ENCODE measurements at places on chromosomes 6 and 20.

- no peak for DNase-seq
Observed at GRCh38 chr20:43294031-43294430, 104.3 kb upstream of the PTPRT start.

DNA sequence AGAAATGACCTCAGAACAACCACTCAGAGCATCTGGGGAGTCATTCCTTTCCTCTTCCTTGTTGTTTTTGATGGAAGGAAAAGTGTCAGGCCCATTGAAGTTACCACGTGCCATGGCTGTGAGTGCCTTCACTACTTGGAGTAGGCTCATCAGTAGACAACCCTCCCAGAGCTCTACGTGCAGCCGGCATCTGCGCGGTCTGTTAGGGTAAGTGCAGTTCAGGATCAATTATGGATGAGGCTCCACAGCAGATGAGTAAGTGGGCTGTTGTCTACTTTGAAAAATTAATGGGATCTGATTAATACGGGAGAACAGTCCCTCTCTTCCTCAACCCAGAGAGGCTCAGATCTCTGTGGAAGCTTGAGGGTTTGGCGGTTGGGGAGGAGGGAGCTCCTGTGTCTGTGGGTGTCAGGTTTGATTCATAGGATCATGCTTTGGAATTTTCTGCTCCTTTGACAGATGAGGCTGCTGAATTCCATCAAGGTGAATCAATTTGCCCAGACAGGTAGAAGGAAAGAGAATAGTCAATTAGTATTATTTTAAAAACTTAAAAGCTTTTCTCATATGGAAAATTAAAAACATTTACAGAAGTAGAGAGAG, 93.8 kb upstream of the TOX2 start:
- DNase-seq = no peak

DNA sequence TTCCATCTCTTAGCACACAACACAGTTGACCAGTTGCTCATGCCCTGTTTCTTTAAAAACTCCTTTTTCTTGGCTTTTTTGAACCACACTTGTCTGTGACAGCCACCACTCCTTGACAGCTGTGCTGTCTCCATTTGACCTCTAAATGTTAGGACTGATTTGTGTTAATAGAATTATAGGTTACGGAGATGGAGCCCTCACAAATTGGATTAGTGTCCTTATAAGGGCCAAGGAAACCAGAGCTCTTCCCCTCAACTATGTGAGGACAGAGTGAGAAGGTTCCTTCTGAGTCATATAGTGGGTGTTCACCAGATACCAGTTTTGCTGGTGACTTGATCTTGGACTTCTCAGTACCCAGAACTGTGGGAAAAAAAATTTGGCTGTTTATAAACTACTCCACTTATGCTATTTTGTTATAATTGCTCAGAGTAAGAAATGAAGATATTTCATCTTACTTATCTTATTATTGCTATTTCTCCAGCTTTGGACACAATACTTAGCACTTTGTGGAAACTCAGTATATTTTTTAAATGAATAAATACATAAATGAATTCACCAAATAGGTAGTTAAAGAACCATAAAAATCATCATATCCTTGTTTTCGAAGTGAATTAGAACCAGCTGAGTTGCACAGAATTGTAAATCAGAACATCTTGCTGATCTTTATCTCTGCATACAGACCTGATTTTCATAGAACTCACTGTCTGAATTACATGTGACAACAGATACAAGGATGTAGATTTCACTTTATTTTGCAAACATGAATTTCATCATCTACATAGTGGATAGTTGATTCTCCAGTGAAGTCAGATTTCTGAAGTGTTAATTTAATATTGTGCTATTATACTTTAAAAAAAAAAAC, 598.5 kb upstream of the IRAK1BP1 start:
- DNase-seq = no peak

DNA sequence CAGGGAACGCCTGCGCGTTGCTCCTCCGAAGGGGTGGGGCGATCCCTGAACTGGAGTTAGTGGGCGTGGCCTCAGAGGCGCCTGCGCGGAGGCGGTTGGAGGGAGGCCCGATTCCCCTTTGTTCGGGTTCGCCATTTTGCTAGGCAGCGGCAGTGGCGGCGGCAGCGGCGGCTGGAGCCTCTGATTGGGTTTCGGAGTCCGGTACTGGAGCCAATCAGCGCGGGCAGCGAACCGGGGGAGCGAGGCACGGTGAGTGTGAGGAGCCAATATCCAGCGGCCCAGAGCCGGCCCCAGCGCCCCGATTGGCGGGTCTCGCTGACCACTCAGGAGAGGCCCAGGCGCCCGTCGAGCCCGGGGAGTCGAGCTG, at the start of gene NFYA:
TSS of gene NFYA (plus strand) at position 139 of the 367 bp plus-strand sequence. CDS start 6,116 bp downstream, outside the sequence.
- DNase-seq = no peak

GRCh38 chr6:167164261-167164660, 6.5 kb upstream of the GPR31 start:
- DNase-seq = no peak

DNA sequence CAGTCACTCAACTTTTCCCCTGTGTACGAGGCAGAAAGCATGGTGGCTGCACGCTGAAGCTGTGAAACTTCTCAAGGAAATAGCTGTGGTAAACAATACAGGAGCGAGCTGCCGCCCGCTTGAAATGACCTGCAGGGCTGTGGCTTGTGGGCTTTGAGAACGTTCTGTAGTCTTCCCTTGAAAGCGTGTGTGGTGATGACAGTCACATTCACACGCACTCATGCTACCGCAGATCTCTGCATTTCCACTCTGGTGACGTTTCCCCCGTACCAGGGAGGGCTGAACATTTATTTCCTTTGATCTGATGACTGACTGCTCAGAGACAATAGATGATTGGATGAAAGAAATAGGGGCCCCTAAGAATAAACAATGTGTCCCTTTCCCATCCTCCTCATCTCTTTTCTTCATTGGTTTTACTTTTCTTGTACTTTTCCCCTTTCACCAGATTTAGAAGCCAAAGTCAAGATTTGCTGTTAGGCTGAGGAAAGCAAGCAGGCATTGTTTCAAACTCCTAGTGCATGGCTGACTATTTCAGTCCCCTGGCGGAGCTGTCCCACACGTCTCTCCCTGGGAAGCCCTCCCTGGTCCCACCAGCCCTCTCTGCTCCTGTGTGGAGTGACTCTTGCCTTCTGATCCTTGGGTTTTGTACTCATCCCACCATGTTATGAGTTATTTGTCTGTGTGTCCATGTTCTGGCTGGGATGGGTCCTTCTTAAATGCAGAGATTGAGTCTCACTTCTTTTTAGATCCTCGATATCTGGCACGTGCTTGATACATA, 3.9 kb downstream of the SYTL3 start:
- DNase-seq = no peak

DNA sequence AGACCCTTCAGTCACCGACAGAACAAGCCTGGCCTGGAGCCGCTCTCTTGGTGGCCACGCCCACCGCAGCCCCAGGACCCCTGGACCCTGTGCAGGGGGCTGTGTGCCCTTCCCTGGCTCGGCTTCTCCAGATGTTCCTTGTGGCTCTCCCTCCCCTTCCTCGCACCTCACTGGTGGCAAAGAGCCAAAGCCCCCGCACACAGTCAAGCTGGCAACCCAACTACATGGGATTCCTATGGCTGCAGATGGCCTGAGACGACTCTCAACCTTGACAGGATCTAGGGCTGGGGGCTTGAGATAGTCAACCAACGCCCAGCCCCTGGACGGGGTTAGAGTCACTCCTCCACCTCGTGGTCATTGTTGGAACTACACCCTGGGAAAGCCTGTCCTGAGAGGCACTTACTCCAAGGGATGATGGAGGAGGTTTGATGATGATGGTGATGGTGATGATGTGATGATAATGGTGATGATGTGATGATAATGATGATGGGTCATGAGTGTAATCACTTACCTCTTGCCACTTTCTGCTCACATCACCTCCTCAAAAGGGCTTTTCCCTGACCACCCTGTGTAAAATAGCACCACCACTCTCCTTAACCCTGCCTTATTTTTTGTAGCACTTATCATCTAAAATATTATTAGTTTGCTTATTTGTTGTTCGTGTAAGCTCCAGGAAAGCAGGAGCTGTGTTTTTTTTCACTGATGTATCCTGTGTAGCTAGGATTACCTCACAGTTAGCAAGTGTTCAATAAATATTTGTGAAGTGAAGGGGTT, 278.4 kb downstream of the LRFN2 start:
- no peak for DNase-seq

- no peak for DNase-seq
Observed at GRCh38 chr6:166644681-166645080, 17.6 kb upstream of the RPS6KA2 start.

DNA sequence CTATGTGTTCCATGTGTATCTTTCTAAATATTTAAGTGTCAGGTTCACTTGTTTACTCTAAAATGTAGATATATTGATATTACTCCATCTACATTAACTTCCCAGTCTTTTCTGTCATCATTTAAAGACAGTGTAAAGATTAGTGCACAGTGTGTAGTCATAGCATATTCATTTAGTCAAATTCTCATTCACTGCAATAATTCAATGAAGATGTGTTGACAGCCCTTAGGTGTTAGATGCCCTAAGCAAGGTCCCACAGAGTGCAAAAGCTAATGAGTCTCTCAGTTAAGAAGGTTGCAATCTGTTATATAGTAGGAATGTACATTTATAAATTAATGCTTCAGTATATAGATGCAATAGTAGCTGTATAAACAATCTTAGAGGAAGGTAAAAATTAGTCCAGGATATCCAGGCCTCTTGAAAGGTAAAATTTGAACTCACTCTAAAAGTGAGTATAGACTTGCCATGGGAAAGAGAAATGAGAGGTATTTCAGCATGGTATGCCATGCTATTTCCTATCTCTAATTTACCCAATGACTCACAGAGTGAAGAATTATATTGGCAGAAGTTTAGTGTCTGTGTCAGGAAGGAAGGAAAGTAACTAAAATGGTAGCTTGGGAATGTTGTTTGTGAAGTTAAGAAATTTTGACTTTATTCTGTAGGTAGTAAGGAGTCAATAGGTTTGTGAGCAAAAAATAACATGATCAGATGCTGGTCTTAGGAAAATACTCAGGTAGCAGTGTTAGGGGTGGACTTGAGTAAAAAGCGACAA, 969.9 kb upstream of the CITED2 start:
- DNase-seq = no peak

DNA sequence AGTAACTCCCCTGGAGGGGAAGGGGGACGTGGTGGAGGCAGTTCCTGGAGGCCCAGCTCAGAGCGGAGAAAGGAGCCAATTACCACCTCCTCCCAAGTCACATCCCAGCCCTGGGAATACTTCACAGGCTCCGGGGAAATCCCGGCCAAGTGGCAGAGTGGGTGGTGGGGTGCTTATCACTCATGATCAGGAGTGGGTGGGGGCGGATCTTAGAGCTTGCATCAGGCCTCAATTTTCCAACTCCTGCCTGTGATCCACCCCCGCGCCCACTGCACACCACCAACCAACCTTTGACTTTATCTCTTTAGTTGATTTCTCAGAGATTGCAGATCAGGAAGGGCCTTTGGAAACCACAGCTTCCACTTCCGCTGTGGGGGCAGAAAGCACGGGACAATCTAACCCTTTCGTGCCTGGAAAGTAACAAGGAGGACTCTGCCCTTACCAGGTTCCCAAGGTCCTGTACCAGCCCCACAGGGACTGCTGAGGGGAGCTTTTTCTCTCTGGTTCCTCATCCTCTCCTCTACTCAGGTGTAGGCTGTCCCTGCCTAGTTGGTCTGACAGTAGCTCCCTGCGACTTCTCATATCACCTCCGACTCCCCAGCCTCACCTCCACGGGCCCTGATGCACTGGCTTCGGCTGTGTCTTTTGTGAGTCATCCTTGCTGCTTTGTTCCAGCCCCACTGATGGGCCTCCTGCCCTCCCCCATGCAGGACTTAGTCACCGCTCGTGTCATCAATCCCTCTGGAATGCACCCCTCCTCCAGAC, 24.9 kb upstream of the IER3 start:
- DNase-seq = no peak

DNA sequence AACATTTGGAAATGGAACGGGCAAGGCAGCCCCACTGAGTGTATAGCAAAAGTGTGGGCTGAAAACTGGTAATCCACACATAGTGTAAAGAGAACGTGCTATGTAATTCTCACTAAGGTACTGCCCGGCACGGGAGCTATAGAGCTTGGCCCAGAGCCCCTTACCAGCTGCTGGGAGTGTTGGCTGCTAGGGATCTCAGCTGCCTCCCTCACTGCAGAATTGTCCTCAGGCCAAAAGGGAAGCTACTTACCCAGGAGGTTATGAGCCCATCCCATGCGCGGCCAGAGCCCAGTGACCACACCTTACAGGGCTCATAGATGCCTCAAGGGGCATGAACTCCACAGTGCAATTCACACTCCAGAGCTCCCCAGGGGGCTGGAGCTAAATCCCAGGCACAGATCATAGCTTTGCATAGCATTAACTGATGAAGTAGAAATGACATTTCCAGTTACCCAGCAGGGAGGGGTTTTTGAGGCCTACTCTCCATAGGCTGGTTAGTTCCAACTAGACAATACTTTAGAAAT, 56.8 kb downstream of the LINC00237 start:
- no peak for DNase-seq

GRCh38 chr6:150857945-150858308, 7.6 kb upstream of the MTHFD1L start:
- no peak for DNase-seq

GRCh38 chr6:166206066-166206465, 38.4 kb upstream of the TBXT start:
- no peak for DNase-seq

- DNase-seq = no peak
Observed at GRCh38 chr20:19552221-19553180, 205.6 kb upstream of the RIN2 start.

DNA sequence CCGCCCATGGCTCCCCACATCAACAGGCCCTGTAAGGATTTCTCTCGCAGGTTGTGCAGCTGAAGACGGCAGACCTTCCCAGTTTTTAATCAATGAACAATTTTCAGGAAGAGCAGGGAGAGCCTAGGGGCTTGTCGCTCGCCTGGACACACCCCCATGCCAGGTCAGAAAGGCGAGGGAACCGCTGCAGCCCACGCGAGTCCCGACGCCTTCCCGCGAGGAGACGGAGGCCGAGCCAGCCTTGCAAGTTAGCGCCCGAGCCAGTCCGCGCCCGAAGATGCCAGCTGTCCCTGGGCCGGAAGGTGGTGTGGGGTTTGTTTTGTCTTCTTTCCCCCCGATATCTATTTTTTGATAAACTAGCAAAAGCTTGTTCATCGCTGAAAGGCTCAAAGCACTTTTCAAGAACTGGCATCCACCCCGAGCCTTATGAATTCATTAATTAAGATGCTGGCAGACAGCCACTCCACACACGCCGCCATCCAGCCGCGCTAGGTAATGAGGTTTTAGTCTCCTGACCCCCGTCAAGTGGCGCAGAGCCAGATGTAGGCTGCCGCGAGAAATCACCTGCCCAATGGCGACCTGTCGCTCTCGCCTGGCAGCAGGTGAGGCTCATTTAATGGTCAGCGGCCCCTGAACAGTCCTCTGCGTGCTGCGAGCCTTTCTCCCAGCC, 6.6 kb downstream of the CCDC167 start:
- no peak for DNase-seq

All from NCI-H187 treated with DMSO at 0.1 percent for 48 hours (cell line).